PC-9 (cell line): ENCODE measurements at places on chromosomes 1 and 21. TPM values are rescaled to one million over a fixed set of nuclear protein-coding genes. Genes with fewer than 3 reads are reported as not detected.

The FCGR3B gene
- not detected in 2 replicates for total RNA-seq

The GNG4 gene
- total RNA-seq, result 15.5 and 16.3 TPM in 2 replicates

DNA sequence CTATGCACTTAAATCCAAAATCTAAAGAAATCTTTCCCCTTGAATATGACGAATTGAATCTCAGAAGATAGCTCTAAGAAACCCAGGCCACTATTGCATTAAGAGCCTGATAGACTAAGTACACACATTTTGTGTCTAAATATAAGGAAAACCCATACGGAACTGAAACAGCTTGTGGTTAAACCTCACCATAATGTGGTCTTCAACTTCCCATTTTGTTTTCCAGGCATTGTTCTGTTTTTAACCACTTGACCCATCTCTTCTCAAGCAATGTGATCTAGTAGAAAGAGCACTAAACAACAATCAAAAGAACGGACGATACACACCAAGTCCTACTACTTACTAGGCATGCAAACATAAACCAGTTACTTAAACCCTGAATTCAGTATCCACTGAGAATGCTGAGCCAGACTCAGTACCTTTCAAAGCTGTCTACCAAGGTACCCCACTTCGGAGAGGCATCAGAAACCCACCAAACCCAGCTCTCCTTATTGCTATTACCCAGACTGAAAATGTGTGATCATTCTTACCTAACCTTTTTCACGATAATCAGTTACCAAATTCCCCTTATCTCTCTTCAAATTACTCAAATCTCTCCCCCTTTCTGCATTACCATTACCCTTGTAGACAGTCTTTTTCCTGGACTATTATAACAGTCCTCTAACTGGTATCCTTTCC is 12.8 kb downstream of the OTUD7B start:
- H3K36me3 ChIP-seq, result peaks cover 22% of the 10 kb centered on the region; the same call in 1 of the 2 replicates
- H3K4me3 ChIP-seq, result no peak overlapping the region
- H3K27me3 ChIP-seq, result no peaks in the 10 kb centered on the region
- H3K4me1 ChIP-seq, result peaks cover 28% of the 10 kb centered on the region
- DNase-seq, result no peak

DNA sequence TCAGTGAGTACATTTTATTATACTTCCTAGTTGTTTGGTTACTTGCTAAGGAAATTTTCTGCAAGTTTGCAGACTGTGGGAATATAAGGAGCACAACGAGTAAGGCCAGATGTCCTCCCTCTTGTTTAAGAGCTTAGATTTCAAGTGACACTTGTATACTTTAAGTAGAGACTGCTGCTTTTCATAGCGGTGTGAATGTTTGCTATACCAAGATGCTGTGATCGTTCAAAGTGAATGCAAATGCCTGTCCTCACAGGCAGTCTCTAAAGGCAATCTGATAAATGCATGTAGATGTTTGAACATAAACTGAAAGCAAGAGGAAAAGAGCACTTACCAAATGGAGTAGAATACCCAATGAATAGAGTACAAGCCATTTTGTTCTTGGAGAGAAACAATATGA is 226.4 kb downstream of the NRIP1 start:
- H3K4me1 ChIP-seq, result no peaks in the 10 kb centered on the region
- H3K4me3 ChIP-seq, result no peak overlapping the region
- no peak overlapping the region for H3K27ac ChIP-seq
- DNase-seq, result no peak
- no peaks in the 10 kb centered on the region for H3K27me3 ChIP-seq

GRCh38 chr1:176923283-176923682 is 241.2 kb downstream of the ASTN1 start:
- H3K36me3 ChIP-seq, result no peaks in the 10 kb centered on the region
- no peaks in the 10 kb centered on the region for H3K4me1 ChIP-seq
- H3K27me3 ChIP-seq, result peaks cover 20% of the 10 kb centered on the region
- H3K4me3 ChIP-seq, result no peak overlapping the region
- no peak for DNase-seq
- no peak overlapping the region for H3K27ac ChIP-seq

GRCh38 chr1:185281245-185281644 is 35.8 kb downstream of the IVNS1ABP start:
- H3K4me3 ChIP-seq, result no peak overlapping the region
- no peak overlapping the region for H3K27ac ChIP-seq
- H3K36me3 ChIP-seq, result no peaks in the 10 kb centered on the region

- H3K4me3 ChIP-seq, result no peak overlapping the region
- peaks cover 9% of the 10 kb centered on the region; the same call in 1 of the 2 replicates for H3K36me3 ChIP-seq
- H3K27ac ChIP-seq, result no peak overlapping the region
- peaks cover 7% of the 10 kb centered on the region for H3K4me1 ChIP-seq
- DNase-seq, result no peak
- H3K27me3 ChIP-seq, result no peaks in the 10 kb centered on the region
These were observed 16.3 kb upstream of the EPRS1 start for GRCh38 chr1:220062629-220063028.

- H3K4me1 ChIP-seq, result no peaks in the 10 kb centered on the region
- H3K36me3 ChIP-seq, result no peaks in the 10 kb centered on the region
- no peak overlapping the region for H3K27ac ChIP-seq
- H3K27me3 ChIP-seq, result peaks cover 28% of the 10 kb centered on the region
- no peak overlapping the region for H3K4me3 ChIP-seq
These were observed 3.6 kb downstream of the CR1 start for GRCh38 chr1:207499573-207499972.
